ENCODE measurements at places on chromosomes 11 and 22. TPM values are rescaled to one million over a fixed set of nuclear protein-coding genes. Genes with fewer than 3 reads are reported as not detected.

GRCh38 chr22:48781868-48782267 is 1045.8 kb downstream of the BRD1 start:
- H3K4me1 ChIP-seq = no peaks in the 10 kb centered on the region
- no peak overlapping the region for H3K27ac ChIP-seq
- H3K4me3 ChIP-seq = no peak overlapping the region
- no peaks in the 10 kb centered on the region for H3K27me3 ChIP-seq
- no peak for DNase-seq

DNA sequence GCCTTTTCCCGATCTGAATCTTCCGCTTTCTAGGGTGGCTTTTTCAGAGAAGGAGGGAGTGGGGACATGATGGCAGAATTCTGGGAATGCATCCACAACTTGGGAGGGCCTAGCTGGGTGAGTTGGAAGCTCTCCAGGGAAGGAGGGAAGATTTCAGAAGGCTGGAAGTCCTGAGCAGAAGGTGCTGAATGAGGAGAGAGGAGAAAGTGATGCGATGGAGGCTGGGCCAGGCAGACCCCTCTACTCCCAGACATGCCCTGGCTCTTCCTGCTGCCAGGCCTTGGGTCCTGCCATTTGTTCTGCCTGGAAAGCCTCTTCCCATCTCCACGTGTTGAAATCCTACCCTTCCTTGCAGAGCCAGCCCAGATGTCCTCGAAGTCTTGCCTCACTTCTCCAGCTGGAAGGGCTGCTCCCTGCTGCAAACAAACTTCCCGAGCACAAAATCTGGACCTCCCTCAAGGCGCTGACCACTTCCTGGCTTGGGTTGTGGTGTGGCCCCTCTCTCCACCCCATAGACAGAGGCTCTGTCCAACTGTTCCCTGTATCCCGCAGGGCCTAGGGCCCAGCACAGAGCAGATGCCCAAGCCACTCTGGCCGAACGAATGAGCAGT is 16.8 kb downstream of the LRRC32 start:
- no peak overlapping the region for H3K4me3 ChIP-seq
- H3K4me1 ChIP-seq = no peaks in the 10 kb centered on the region
- no peaks in the 10 kb centered on the region for H3K36me3 ChIP-seq
- H3K27me3 ChIP-seq = no peaks in the 10 kb centered on the region
- peak overlapping the region; percentile 6 for H3K27ac ChIP-seq

GRCh38 chr22:33002035-33002434 is 56.1 kb downstream of the SYN3 start:
- DNase-seq = no peak
- no peaks in the 10 kb centered on the region for H3K27me3 ChIP-seq
- H3K4me1 ChIP-seq = no peaks in the 10 kb centered on the region
- no peak overlapping the region for H3K4me3 ChIP-seq
- no peak overlapping the region for H3K27ac ChIP-seq
- no peaks in the 10 kb centered on the region for H3K36me3 ChIP-seq

DNA sequence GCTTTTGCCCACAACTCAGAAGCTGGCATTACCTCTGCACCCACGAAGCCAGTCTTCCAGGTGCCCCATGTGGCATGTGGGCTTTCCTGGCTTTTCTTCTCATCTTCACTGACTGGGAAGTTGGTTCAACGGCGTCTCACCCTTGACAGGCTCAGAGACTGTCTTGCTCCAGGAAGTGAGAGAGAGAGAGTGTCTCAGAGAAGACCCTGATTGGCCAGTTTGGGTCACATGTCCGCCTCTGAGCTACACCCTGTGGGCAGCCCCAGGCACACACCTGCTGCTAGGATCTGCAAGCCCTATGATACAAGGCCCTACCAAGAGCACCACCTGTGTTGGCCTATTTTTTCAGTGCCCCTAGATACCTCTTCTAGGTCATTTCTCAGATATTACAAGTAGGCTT is 39.0 kb downstream of the RTL6 start:
- no peaks in the 10 kb centered on the region for H3K36me3 ChIP-seq
- H3K4me3 ChIP-seq = no peak overlapping the region
- no peaks in the 10 kb centered on the region for H3K4me1 ChIP-seq
- H3K27me3 ChIP-seq = peaks cover 23% of the 10 kb centered on the region

DNA sequence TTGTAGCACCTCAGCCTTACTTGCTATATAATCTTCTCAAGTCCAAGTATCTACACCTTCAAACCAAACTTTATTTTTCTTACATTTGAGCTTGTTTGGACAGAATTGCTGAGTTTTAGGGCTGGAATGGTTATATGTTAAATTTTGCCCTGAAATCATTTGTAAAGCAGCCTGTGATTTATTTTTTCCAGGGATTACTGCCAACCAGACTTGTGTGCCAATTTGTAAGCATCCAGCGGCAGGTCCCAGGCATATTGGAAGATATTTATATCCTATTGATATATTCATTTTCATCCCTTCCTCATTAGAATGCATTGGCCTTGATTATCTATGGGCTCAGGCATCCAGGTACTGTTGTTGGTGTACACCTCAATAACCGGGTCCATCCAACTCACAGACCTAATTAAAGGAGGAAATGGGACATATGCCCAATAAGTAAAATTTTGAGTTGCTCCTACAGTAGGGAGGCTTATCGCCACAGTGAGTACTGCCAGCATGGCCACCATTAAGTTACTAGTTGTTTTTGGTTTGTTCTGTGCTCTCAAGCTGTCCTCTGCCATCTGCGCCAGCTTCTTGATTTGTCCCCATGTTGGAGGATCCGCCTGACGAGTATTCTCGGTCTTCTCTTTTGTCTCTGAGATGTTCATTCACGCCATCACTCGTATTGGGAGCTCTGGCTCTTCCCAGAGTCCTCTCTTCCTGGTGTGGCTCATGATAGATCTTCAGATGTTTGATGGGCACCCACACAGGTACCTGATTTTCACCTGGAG is 9.8 kb upstream of the DNAJB13 start:
- H3K27me3 ChIP-seq = no peaks in the 10 kb centered on the region
- H3K4me1 ChIP-seq = no peaks in the 10 kb centered on the region
- H3K36me3 ChIP-seq = no peaks in the 10 kb centered on the region

- H3K27me3 ChIP-seq = no peaks in the 10 kb centered on the region
- H3K27ac ChIP-seq = no peak overlapping the region
- H3K4me3 ChIP-seq = no peak overlapping the region
- no peaks in the 10 kb centered on the region for H3K36me3 ChIP-seq
- DNase-seq = no peak
- no peaks in the 10 kb centered on the region for H3K4me1 ChIP-seq
Observed at GRCh38 chr11:83572581-83573496, 286.7 kb upstream of the CCDC90B start.

DNA sequence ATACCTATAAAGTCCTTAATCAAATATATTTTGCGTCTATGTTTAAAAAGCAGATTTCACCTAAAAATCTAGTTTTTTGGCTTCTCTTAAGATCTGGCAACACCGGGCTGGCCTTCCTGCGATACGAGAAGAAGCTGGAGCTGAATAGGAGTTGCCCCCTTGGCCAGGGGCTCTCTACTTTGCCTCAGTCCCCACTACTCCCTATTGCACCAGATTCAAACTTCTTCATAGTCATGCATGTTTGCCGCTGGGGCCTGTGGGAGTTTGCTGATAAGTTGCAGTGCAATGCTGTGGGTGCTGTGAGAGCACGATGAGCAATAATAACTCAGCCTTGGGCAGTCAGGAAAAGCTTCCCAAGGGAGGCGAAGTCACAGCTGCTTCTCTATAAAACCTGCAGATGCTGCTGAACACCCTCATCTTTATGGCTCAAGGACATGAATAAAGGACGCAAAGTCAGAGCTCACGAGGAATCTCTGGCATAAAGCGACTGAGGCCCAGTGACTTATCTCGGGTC is 15.2 kb upstream of the EIF3D start:
- DNase-seq = no peak
- peaks cover 15% of the 10 kb centered on the region for H3K4me1 ChIP-seq
- peaks cover 2% of the 10 kb centered on the region for H3K27me3 ChIP-seq
- no peak overlapping the region for H3K4me3 ChIP-seq

GRCh38 chr11:75667831-75668450 is 897 bp downstream of the MAP6 start:
- DNase-seq = no peak
- H3K4me3 ChIP-seq = peak overlapping the region; percentile 52
- no peak overlapping the region for H3K27ac ChIP-seq
- H3K4me1 ChIP-seq = peaks cover 24% of the 10 kb centered on the region

- H3K4me1 ChIP-seq = peaks cover 74% of the 10 kb centered on the region
- H3K36me3 ChIP-seq = no peaks in the 10 kb centered on the region
- DNase-seq = no peak
- peak overlapping the region; percentile 97 for H3K4me3 ChIP-seq
- peak overlapping the region; percentile 98 for H3K27ac ChIP-seq
Observed at GRCh38 chr11:2380807-2381350, 3.8 kb downstream of the CD81 start.

DNA sequence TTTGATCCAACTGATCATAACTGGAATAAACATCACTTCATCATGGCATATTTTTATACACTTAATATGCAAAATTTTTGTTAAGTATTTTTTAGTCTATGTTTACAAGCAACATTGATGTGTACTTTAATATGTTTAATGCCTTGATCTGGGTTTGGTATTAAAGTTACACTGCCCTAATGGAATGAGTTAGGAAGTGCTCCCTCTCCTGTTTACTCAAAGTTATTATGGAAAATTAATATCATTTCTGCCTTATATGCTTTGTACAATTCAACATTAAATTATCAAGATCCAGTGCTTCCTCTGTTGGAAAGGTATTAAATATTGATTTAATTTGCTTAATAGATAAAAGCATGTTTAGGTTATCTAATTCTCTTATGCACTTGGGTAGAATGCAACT is 927.3 kb upstream of the RAG2 start:
- H3K27ac ChIP-seq = no peak overlapping the region
- H3K36me3 ChIP-seq = no peaks in the 10 kb centered on the region
- H3K4me1 ChIP-seq = no peaks in the 10 kb centered on the region
- H3K4me3 ChIP-seq = no peak overlapping the region
- H3K27me3 ChIP-seq = no peaks in the 10 kb centered on the region
- DNase-seq = no peak

DNA sequence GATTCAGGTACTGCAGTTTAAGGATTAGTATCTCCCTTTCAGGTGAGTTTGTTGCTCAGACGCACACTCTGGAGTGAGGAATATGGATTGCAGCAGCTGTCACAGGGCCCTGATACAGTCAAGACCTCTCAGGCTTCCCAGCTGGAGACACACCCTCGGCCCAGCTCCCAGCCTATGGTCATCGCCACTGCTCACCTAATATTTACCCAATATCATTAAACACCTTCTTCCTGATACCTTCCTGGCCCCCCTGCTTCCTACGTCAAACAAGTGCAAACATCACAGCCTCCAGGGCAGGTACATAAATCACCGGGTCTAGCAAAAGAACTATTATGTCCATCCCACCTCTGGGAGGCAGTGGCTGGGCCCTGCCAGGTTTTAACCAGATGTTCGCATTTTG is 213.3 kb downstream of the MN1 start:
- H3K27ac ChIP-seq = no peak overlapping the region
- no peaks in the 10 kb centered on the region for H3K27me3 ChIP-seq
- no peaks in the 10 kb centered on the region for H3K36me3 ChIP-seq
- H3K4me1 ChIP-seq = peaks cover 10% of the 10 kb centered on the region
- no peak for DNase-seq
- H3K4me3 ChIP-seq = no peak overlapping the region

DNA sequence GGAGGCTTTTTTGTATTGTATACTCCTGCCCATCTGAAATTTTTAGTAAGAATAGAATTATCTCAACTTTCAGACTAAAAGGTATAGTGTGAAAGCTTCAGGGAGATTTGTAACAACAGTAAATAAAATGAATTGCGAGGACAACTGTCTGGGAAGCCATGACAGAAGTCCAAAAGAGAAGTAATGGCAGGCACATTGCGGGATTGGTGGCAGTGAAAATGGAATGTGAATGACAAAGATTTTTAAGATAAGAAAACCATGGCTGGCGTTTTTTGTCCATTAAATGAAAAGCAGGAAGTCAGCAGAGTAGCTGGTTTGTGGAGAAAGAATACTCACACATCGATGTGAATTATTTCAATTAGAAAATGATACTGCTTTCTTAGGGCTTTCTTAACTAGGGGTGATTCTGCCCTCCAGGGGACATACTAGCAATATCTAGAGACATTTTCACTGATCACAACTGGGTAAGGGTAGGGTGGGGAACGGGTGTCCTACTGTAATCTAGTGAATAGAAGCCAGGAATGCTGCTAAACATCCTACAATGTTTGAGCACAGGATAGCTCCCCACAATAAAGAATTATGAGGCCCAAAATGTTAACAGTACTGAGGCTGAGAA is 1.6 kb downstream of the NPAT start:
- H3K27me3 ChIP-seq = no peaks in the 10 kb centered on the region
- no peak for DNase-seq
- no peaks in the 10 kb centered on the region for H3K36me3 ChIP-seq
- peaks cover 57% of the 10 kb centered on the region for H3K4me1 ChIP-seq
- H3K27ac ChIP-seq = peak overlapping the region; percentile 98
- H3K4me3 ChIP-seq = no peak overlapping the region

DNA sequence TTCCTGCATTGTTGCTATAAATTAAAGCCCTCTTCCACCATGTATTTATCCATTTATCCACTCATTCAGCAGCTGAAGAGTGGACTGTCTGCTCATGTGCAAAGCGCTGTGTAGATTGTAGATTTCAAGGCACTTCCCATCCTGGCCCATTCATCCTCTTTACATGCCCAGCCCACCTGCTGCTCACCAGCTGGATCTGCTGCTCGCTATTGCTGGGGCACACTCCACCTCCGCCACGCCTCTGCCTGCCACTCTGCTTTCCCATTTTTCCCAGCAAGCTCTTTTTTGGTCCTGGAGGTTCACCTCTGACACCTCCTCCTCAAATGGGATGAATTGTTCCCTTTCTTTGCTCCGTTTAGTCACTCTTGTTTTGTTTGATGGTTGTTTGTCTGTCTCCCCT is 48.3 kb downstream of the CEP164 start:
- no peaks in the 10 kb centered on the region for H3K27me3 ChIP-seq
- H3K27ac ChIP-seq = no peak overlapping the region
- no peak overlapping the region for H3K4me3 ChIP-seq
- H3K36me3 ChIP-seq = peaks cover 78% of the 10 kb centered on the region
- peaks cover 7% of the 10 kb centered on the region for H3K4me1 ChIP-seq
- no peak for DNase-seq

- no peak overlapping the region for H3K27ac ChIP-seq
- H3K27me3 ChIP-seq = no peaks in the 10 kb centered on the region
- H3K4me1 ChIP-seq = peaks cover 9% of the 10 kb centered on the region
- H3K36me3 ChIP-seq = no peaks in the 10 kb centered on the region
Observed at GRCh38 chr22:24731761-24732160, 42.8 kb downstream of the PIWIL3 start.

Gene PTH
- total RNA-seq = not detected

Gene CABP4
- total RNA-seq = 0.38 TPM

Gene CST6
- 15.3 TPM for total RNA-seq

Gene ZBTB16
- total RNA-seq = 26.0 TPM

Gene BDNF
- total RNA-seq = 1.1 TPM

Gene CABP2
- not detected for total RNA-seq

Gene FOLH1
- total RNA-seq = 0.95 TPM

Gene CACNA1I
- total RNA-seq = 0.19 TPM

All from esophagus squamous epithelium (tissue), 5 donors.